ENCODE measurements at places on chromosomes 7 and 10.

- no peak for DNase-seq
Observed at GRCh38 chr7:67758551-67758950, 761.9 kb downstream of the TYW1 start.

- no peak for DNase-seq
Observed at GRCh38 chr10:28248092-28248491, 54.8 kb downstream of the MPP7 start.

DNA sequence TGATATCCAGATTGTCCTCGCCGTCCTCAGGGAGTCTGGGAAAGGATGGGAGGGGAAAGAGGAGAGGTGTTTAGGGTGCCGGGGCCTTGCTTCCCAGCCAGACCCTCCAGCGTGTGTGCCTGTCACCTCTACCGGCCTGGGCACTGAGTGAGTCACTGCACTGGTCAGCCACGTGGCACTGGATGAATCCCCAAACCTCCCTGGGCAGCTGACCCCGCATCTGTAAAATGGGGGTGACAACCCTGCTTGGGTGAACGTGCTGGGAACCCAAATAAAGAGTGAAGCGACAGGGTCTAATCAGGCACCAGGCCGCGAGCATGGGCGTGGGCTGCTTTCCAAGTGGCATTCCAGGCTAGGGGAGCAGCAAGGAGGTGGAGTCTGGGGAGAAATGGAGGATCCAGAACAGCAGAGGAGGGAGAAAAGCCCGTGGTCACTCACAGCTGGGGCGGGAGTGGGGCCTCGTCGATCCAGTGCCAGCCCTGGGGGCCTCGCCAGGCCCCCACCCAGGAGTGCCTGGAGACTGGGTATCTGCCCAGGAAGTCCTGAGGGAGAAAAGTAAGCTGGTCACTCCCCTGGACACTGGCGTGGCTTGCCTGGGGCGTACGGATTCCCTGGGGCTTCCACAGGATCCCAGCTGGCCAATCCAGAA lies 29.7 kb downstream of the KLRG2 start:
- no peak for DNase-seq

DNA sequence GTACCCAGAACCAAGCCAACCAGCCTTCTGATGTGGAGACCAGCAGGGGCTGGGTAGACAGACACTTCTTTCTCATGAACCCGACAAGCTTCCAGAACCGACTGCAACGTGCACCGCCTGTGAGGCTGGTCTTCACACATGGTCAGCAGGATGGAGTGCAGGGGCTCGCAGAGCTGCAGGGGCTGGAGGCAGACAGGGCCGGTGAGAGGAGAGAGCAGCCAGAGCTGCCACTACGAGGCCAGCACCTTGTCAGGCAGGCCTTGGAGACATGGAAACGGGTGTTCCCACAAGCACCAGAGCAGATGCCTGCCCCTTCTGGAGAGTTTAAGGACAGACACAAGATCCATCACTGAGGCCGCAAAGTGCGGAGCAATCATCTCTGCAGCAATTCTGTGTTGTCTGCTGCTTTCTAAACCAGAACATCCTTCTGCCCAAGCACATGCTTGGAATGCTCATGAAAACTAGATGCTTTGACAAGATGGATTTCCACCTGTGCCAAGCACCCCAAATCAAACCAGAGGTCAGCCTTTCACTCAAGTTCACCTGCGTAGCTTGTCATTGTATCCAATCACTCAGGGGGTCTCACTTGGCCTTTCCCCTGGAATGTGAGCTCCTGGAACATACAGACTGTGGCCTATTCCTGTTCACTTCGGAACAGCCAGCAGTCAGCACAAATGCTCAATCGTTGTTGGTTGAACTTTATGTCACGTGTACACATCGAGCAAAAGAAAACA lies 32.2 kb downstream of the FRMPD2 start:
- no peak for DNase-seq

DNA sequence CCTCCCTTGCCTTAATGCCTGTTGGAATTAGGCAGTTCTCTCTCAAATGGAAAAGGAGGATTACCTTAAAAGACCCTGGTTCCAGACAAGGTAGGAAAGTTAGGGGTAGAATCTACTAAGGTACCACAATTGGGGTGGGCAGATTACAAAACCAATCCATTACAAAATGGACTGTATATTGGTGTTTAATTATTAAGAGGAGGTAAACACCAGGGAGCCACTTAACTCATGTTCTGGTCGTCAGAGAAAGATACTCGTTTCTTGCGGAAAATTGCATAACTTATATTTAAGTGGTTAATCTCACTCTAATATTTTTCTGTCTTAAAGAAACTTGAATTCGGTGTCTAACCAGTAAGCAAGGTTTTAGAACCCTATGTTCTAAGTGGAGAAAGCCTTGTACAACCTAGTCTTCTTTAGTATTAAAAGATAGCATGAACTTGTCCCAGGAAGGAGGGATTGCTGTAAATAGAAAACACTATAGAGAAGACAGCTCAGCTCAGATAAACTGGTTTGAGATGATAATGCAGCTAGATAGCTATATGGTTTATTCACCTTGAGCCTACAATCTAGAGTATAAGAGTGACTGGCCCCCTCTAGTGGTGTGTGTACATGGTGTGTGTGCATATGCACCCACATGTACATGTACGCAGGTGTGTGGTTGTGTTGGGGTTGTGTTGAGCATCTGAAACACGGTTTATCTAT lies 58.0 kb upstream of the STRIP2 start:
- DNase-seq: no peak

DNA sequence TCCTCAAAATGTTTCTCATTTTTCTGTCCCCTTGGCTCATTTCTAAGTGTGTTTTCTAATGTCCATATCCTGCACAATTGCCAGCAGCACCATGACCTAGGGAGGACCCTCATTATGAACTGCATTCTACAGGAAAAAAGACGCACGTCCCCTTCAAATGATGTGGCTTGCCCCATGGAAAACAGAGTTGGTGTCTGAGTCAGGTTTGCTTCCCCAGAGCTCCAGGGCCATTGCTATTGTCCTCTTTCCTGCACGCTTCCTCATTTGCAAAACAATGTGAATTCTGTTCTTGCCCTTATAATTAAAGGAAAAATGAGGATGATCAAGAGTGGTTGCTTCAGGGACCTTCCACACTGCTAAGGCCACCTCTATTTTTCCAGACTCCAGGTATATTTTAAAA lies 14.7 kb upstream of the ASB4 start:
- no peak for DNase-seq

DNA sequence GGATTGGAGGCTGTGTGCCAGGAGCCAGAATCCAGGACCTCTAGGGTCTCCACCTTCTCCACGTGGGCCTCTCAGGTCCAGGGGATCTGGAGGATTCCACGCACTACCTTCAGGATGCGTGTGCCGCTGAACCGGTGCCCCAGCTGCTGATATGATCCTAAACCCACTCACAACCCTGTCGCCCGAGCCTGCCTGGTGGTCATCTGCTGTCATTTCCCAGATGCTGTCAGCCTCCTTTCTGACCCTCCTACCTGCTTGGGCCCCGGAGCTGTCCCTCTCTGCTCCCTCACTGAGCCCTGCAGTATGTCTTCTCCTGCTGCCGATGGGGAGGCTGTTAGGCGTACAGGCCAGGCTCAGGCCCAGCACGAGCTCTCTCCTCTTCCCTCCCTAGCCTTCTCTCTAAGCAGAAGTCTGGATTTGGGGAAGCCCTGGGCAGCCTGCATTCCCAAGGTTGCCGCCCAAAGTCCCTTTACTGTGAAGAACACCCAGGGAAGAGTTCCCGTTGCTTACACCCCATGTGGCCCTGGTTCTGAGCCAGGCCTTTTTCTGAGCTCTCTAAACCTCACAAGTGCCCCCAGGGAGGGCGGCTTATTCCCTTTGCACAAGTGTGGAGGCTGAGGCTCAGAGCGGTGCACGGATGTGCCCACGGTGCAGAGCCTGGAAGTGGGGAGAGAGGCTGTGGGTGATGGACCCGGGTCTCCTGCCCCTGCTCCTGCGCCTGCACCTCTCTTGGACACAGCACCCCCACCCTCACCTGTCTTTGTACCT lies 30.8 kb upstream of the ZNF488 start:
- DNase-seq: no peak

DNA sequence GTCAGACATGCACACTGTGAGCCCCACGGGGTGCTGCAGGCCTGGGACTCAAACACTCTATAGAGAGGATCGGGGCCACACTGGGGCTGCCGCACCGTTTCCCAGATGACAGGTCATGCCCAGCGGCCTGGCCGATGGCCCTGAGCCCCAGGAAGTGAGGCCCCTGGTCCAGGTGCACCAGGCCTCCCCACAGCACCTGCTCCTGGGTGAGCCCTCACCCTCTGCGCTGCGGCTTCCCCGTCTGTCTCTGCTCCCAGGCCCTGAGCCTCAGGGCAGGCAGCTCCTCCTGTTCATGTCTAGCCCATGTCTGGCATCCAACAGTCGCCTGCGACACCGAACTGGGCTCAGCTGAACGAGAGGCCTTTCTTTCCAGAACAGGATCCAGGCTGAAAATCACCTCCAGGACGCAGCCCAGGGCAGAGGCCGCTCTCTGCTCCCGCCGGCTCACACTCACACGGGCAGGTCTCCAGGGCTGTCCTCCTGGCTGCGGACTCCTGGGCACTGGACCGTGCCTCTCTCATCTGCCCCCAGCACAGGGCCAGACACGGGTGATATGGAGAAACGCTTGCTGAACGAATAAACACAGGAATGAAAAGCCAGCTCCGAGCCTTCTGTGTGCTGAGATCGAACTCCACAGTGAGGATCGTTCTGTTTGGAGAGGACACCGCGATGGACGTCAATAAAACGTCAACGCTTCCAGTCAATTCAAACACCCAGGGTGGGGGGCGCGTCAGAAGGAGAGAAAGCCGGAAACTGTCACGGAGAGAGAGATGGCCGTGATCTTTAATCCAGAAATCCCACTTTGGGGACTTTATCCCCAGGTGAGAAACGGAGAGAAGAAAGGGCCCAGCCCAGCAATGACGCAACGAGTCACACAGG lies 202.4 kb downstream of the ELFN1 start:
- DNase-seq: no peak

GRCh38 chr10:79052291-79053080 lies 16.3 kb upstream of the ZMIZ1 start:
- DNase-seq: no peak

- peak; percentile 58 for DNase-seq
Observed at GRCh38 chr10:102419269-102420180, 940 bp upstream of the PSD start.

DNA sequence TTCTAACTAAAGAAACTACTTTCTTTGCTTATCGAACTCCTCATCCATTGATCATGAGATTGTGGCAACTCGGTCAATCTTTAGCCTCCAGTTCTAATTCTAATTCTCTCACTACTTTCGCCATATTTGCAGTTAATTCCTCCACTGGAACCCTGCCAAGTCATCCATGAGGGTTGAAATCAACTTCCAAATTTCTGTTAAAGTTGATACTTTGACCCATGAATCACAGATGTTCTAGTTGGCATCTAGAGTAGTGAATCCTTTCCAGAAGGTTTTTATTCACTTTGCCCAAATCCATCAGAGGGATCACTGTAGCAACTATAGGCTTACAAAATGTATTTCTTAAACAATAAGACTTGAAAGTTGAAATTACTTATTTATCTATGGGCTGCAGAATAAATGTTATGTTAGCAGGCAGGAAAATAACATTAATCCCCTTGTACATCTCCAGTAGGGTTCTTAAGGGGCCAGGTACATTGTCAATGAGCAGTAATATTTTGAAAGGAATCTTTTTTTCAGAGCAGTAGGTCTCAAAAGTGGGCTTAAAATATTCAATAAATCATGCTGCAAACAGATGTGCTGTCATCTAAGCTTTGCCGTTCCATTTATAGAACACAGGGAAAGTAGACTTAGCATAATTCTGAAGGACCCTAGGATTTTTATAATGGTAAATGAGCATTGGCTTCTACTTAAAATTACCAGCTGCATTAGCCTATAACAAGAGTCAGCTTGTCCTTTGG lies 39.4 kb downstream of the CCDC71L start:
- no peak for DNase-seq

DNA sequence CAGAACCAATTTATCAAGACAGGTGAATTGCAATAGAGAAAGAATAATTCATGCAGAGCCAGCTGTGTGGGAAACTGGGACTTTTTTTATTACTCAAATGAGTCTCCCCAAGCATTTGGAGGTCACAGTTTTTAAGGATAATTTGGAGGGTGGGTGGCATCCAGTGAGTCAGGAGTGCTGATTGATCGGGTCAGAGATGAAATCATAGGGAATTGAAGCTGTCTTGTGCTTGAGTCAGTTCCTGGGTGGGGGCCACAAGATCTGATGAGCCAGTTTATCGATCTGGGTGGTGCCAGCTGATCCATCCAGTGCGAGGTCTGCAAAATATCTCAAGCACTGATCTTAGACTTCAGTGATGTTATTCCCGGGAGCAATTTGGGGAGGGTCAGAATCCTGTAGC lies 9.9 kb upstream of the MYO1G start:
- no peak for DNase-seq

GRCh38 chr10:43946445-43946844 lies 297.8 kb upstream of the ZNF32 start:
- no peak for DNase-seq

GRCh38 chr7:29684787-29685650 lies 121.3 kb upstream of the WIPF3 start:
- DNase-seq: peak; percentile 33

DNA sequence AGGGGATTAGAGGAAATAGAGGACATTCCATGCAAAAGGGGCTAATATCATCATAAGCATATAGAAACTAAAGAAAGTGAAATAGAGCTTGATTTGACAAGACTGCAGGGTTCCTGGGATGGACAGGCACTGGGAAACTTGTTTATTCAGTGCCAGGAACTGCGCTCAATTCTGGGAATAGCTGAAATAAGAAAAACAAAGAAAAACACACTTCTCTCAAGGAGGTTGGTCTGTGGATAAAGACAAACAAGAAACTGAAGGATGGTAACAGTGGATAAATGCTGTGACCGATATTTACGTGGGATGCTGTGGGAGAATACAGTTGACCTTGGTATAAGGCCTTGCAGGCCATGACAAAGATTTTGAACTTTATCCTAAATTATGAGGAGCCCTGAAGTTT lies 40.9 kb upstream of the ANLN start:
- no peak for DNase-seq

DNA sequence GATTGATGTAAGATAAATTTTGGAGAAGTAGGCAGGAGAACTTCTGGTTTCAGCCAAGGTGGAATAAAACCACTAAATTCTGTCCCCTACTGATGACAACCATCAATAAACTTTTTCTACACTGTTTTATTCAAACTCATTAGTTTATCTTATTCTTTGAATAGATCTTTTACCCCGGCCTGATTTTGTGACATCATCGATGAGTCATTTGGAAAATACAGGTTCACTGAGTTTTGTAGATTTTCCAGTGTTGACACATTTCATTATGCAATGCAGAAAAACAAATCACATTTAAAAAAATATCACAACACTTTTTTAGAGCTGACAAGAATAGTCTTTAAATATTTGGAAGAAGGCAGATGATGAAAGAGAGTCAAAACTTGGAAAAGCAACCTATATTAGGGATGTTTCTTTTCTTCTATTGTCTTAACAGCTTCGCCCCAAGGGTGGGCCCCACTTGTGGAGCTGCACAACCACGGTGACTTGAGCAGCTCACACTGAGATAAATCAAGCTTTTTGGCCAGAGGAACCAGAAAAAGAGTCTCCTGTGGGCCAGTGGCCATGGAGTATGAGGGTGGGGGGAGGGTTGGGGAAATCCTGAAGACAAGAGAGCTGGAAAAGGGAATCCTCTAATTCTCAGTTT lies 112.8 kb downstream of the PTEN start:
- DNase-seq: no peak

GRCh38 chr7:71682841-71683781 lies 551.2 kb downstream of the GALNT17 start:
- DNase-seq: no peak

- no peak for DNase-seq
Observed at GRCh38 chr7:43479042-43479441, 103.9 kb upstream of the STK17A start.

GRCh38 chr10:34148305-34148657 lies 666.8 kb downstream of the PARD3 start:
- no peak for DNase-seq

Data from activated naive CD4-positive, alpha-beta T cell (primary cell).